DMS79 (cell line): ENCODE measurements at places on chromosomes 13 and 19.

- no peak for DNase-seq
These were observed 58.7 kb downstream of the TEX26 start for GRCh38 chr13:30991184-30991583.

GRCh38 chr13:45336025-45336800 lies 4.8 kb downstream of the TPT1 start:
- no peak for DNase-seq

DNA sequence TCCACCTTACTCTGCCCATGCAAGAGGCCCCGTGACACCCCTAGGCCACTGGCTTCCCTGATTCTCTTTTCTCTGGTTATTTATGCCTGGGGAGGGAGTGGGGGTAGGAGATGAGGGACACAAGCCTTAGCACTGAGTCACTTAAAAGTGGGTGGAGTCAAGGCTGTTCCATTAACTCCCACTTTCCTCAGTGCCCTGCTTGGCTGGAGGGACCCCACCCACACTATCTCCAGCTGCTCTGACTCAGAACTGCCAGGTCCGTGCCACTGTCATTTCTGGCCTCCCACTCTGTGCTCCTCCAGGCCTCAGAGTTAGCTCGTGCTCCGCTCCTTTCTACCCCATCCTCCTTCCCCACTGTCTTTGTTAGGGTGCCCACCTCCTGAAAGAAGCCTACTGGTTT lies 113.4 kb upstream of the UQCRFS1 start:
- DNase-seq = no peak

- no peak for DNase-seq
These were observed at the start of gene CSNK1G2 for GRCh38 chr19:1941146-1942077. TSS of gene CSNK1G2 (plus strand) at chr19:1941172. CDS start at chr19:1969773, 28,601 bp downstream.

GRCh38 chr13:74573654-74574053 lies 439.4 kb upstream of the KLF12 start:
- no peak for DNase-seq
